ENCODE measurements at places on chromosomes 5 and 9.

- DNase-seq: no peak
Observed at GRCh38 chr5:178078197-178079010, 34.9 kb upstream of the N4BP3 start.

DNA sequence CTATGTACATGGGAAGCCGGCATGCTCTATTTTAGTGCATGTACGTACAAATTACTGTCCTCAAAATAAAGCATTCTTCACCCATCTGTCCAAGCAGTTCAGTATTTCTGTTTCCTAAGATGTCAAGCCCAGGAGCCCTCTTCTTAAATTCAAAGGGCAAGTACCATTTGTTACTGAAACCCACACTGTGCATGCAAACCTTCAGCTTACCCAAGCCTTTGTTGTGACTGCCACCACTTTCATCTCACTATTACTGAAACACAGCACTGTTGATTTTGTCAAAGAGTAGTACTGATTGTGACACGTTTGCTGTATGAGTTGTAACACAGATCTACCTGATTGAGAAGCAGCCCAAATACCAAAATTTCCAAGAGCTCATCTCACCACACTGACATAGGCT is 390.4 kb upstream of the IZUMO3 start:
- DNase-seq: no peak

GRCh38 chr9:21974722-21975409 is 19.3 kb downstream of the CDKN2A start:
- no peak for DNase-seq

GRCh38 chr9:38106488-38106887 is 37.5 kb upstream of the SHB start:
- no peak for DNase-seq

GRCh38 chr5:143634689-143635088 is 177.3 kb upstream of the HMHB1 start:
- DNase-seq: no peak

DNA sequence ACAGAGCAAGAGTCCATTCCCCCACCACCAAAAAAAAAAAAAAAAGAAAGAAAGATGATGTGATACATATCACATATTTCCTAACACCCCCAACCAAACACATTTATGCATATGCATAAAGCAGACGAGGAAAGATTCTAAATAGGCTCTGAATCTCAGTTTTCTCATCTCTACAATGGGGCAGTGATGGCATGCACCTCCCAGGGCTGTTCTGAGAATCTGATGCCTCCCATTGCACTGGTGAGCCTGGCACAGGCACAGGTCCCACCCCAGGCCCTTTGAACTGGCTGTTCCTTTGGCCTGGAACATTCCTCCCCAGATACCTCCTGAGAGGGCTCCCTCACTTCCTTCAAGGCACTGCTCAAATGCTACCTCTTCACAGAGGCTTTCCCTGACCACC is 116.5 kb downstream of the C9orf50 start:
- DNase-seq: no peak

DNA sequence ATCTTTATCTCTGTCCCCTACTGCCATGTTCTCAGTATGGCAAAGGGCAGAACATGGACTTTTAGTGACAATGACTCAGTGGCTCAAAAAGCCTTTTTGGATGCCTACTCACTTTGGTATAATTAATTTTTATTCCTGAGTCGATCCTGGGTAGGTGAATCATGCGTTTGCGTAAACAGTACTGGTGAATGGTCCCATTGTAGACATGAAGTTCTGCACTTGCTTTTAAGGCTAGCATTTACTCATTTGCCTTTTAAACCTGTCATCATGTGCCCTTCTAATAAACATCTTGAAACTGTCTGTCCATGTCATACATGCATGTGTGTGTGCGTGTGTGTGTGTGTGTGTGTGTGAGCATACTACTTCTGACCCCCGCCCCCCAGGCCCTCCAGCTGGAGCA is 223.0 kb downstream of the AUH start:
- no peak for DNase-seq

GRCh38 chr9:134550584-134550983 is 91.0 kb upstream of the COL5A1 start:
- DNase-seq: no peak

DNA sequence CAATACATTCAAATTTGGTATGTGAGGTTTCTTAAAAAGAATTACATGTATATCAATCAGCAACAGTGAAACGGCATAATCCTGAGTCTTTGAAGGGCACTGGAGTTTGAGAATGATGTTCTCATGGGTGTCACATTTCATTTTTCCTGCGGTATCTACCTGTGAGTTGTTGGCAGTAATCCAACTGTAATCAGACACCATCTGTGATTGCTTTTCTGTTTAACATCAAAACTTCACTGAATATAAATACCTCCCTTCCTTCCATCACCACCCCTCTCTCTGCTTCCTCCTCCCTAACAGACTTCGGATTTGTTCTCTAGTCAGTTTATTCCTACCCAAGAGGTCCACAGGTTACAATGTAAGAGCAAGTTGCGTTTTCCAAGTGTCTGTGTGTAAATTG is 275.2 kb upstream of the PCSK5 start:
- DNase-seq: peak; percentile 75
